Stimulated activated CD4-positive, alpha-beta T cell treated with anti-CD3 and anti-CD28 coated beads, Interleukin-15, amount 100 ng/mL, for 1 hour (primary cell): ENCODE measurements at places on chromosomes 12 and 14.

DNA sequence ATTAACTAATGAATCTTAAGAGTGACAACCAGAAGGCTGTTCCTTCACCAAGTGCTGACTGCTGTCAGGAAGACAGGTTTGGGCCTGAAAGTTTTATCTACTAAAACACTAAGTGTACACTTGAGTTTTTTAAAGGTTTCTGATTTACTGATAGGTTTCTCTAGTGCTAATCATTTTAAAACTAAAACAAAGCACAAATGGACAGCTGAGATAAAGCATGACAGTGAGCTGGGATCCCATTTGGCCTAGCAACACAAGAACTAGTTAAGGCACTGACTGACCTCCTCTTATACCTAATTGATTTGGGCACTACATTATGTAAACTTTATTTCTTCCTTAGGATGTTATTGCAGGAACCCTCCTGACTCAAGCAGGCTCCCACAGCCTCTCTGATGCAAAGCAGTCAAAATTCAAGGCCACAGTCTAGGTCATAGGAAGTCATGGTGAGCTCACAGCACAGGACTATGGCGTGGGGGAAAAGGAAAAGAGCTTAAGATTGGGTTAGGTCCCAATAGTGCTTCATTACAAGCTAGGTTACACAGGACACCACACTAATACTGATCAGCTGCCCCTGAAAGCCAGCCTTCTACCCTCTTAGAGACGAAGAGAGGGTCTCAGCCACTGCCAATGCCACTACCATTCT lies 3.5 kb downstream of the STXBP6 start:
- no peak for DNase-seq

DNA sequence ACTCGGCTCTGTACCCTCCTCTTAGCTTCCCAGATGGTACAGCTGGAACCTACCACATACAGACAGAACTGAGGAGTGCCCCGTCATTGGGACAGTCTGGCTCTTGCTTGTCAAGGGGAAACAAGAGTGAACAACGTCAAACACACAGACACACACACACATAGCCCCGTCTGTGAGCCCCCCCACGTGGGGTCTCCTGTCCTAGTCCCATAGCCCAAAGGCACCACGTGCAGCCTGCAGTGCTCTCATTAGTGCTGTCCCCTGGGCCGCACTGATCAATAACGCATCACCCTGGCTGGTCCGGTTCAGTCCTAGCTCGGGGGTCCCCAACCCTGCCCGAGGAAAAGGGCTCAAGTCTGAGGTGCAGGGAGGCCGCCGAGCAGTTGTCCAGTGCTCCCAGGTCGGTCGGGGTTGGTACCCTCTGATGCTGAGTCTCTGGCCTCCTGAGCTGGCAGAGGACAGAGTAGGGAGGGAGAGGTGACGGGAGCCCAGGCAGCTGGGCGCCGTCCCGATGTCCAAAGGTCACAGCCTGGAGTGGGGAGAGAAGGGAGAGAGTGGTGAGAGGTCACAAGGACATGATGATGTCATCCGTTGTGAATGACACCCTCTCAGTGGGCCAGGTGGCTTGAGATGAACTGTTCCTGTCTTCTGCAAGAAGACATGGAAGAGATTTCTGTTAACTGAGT lies 105.4 kb upstream of the NOS1 start:
- no peak for DNase-seq

- no peak for DNase-seq
Observed at GRCh38 chr14:29558516-29558915, 369.1 kb downstream of the PRKD1 start.

DNA sequence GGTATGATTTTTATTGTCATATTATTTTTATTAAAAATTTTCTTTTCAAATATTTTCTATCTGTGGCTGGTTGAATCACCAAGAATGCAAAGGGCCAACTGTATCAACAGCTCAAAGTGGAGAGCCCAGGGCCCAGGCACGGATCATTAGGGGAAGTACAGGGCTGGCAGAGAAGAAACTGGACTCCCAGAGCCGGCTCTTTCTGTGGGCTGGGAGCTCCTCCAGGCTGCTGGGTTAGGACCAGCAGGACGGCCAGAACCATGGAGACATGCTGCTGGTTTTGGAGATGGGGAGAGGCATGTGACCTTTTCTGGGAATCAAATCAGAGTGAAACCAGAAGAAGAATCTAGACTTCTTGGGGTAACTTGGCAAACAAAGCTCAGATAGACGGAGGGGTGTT lies 220.5 kb downstream of the CACNA1C start:
- DNase-seq: no peak

DNA sequence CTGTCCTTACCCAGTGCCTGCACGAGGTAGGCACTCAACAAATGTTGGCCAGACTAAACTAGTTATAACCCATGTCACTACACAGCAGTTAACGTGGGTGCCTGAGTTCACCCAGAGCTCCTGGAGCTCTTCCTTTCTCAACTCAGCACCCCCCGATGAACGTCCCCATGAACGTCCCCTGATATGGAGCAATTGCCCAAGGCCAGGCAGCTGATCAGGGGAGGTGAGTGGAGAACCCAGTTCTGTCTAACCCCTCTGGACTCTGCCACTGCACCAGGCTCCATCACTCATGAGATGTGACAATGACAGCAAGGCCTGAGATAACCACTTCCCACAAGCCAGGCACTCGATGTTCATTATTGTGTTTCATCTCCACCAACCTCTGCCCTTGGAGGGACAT lies 199.0 kb downstream of the BCL11B start:
- no peak for DNase-seq

- DNase-seq: no peak
Observed at GRCh38 chr12:106332536-106332935, 25.0 kb upstream of the POLR3B start.

DNA sequence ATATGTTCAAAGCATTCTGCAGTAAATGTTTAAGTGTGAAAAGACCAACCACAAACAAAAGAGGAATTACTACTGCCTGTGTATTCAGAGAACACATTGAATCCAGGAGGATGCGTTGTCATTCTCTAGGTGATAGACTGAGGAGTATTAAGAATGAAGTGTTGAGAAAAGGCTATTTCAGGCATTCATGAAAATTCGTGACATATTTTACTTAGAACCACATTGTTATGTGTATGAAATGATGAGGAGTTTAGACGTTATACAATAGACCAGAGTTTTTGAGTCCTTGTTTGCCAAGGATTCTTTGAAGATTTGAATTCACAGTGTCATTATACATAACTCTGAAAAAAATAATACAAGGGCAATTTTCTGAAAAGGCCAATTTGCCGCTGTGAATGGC lies 251.8 kb downstream of the CCDC91 start:
- DNase-seq: no peak

DNA sequence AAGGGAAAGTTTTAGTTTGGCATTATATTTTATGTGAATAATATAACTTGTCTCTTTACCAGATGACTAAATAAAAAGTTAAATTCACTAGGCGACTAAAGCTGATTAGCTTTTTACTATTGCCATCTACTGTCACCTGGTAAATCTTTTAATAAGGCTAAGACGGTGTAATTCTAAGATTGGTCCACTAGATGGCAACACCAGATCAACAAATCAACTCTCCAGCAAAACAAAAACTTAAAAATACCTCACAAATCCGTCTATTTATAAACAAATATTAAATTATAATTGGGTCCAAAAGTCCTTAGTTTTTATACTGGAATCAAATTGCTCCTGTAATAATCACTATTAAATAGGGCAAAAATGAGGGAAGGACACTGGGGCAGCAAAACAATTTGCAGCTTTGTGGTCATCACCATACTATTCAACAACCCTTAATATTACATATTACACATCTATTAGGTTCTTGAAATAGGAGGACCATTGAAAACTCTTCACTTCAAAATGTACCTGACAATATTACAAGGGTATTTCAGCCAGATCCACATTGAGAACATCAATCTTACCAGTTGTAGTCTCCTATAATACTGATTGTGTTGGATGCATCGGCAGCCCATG lies 47.9 kb downstream of the GALC start:
- DNase-seq: no peak
